ENCODE measurements at places on chromosomes 3 and 15.

GRCh38 chr3:192445770-192446644 lies 281.3 kb downstream of the FGF12 start:
- DNase-seq = no peak

DNA sequence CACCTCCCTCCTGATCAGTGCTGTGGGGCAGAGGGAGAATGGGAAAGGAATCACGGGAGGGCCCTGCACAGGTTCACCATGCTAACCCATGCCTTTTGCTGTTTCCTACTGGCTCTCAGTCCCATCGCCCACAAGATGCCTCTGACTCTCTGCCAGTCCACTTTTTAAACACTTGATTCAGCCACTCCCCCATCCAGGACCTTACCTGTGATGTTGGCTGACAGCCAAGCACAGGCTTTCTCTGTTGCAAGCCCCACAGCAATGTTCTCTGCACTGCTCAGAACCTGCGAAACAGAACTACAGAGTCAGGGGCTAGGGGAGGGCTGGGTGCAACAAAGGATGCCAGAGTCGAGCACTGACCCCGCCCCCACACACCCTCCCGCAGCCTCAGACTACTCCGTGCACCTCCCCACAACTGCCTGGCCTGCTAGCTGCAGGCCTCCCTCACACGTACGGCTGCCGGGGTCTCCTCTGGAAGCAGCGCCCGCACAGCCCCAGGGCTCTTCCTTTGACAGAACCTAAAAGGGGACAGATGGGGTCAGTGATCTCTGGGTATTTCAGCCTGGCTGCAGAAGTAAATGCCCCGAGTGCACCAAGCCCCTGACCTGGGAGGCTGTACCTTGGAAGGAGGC lies 9.1 kb downstream of the CDAN1 start:
- DNase-seq = no peak

DNA sequence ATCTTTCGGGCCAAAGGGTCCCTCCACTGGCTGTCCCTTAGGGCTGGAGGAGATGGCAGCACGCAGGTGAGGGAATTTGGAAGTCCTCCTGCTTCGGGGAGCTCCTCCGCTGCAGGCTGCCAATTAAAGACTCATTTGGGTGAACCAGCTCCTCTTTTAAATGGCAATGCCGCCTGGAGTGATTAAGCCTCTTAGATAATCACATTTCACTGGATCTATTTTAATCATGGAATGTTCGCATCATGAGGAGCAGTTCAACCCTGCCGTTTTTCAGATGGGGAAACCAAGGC lies 117.9 kb downstream of the LIPC start:
- DNase-seq = no peak

DNA sequence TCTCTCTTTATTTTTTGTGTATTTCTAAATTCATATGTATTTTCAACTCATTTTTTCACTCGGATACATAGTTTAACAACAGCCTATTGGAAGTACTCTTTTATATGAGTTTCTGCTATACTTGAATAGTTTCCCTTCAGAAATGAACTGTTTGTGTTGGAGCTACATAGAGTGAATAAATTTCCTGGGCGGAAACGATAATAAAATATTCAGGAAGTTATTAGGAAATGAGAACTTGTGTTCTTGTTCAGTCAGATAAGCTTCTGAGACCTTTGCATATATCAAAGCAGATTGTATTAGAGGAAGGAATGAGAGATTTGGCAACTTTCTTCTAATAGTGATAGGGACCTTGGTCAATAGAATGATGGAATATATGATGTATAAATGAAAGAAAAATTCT lies 27.3 kb downstream of the NEO1 start:
- no peak for DNase-seq

DNA sequence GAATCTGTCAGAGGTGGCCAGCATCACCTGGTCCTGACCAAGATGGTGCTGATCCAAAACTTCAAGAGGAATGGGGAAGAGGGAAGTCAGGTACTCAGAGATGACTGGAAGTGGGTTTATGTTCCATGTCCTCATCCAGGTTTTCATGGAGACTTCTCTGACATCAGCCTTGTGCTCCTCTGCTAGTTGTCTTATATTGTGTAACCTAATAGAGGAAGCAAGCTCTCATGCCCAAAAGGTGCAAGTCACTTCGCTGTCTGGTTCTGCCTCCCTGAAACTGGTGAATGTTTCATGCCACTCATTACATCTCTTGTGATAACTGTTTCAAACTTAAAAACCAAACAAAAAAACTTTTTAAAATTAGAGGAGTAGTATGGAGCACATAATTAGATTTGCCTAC lies 127.2 kb upstream of the MANF start:
- no peak for DNase-seq

DNA sequence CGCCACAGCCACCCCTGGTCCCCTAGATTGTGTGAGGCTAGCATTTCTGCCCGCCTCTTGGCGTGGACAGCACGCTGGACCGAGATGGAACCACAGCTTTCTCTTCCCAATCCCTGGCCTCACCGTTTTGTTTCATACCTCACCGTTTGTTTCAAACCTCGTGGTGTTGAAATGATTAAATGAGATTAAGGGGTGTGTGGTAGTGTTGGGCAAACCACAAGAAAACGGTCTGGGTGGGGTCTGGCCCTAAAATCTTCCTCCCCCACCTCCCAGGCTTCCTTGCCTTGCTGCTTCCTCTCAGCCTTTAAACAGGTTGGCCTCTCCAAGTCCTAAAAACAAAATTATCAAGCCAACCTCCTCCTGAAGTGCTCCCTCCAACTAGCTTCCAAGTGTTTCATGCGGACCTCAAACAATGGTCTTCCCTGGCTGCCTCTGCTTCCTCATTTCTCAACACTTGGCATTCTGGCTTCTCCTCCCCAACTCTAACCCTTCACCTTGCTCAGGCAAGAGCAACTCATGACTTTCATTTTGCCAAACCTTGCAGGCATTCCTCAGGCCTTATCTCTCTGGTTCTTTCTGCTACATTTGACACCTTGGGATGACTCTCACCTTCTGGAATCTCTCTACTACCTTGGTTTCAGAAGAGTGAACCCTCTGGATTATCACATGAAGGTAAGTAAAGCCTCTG lies 1.4 kb upstream of the ATP13A3 start:
- no peak for DNase-seq

DNA sequence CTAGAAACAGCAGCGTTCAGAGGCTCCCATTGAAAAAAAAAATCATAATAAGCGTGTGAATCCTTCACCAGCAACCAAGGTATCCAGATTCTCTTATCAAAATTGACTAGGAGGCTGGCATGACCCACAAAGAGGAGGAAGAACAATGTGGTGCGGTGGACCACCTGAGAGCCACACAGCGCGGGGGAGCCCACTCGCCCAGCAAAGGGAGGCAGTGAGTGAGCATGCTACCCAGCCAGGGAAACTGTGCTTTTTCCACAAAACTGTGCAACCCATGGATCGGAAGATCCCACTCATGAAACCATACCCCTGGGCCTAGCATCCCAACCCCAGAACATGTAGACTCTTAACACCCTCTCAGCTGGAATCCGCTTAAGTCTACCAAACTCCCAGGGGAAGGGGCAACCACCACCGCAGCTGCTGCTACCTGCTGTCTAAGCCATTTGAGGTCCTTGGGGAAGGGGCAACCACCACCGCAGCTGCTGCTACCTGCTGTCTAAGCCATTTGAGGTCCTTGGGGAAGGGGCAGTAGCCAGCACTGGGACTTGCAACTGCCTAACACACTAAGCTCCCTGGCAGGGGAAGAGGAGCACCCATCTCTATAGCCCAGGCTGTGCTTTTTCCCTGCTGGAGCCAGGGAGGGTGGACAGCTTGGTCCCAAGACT lies 102.8 kb upstream of the CLDN18 start:
- DNase-seq = no peak

GRCh38 chr3:73674280-73674679 lies 49.5 kb upstream of the PDZRN3 start:
- DNase-seq = no peak

DNA sequence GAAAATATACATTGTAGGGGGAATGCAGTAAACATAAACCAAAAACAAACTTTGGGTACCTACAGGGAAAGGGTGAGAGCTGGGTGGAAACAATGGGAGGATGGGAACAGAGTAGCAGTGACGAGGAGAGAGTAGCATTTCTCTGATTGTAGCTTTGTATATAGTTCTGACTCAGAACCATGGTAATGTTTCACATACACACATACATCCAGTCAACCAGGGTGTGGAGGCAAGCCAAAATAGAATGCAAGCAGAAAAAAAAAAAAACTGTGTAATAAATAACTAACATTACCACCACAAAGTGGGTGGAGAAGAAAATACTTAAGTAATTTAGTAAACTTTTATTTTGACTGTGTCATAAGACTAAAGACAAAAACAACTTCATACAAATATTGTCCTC lies 27.2 kb downstream of the BCL2A1 start:
- no peak for DNase-seq

DNA sequence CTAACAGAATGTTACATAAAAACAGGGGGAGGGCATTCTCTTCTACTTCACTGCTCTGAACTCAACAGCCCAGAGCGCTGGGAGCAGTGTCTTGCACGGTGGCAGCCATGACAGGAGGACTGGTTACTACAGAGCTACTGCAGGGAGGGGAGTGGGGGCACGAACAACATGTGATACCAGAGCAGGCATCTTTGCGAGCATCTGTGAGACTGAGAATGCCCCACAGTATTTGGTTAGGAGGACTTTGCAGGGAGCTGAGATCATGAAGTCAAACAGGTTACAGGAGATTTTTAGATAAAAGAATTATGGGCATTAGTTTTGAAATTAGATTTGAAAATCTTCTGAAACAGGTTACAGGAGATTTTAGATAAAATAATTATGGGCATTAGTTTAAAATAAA lies 58.8 kb upstream of the GOLGA8B start:
- peak; percentile 5 for DNase-seq

GRCh38 chr15:90808517-90809235 lies 59.7 kb upstream of the FURIN start:
- no peak for DNase-seq

DNA sequence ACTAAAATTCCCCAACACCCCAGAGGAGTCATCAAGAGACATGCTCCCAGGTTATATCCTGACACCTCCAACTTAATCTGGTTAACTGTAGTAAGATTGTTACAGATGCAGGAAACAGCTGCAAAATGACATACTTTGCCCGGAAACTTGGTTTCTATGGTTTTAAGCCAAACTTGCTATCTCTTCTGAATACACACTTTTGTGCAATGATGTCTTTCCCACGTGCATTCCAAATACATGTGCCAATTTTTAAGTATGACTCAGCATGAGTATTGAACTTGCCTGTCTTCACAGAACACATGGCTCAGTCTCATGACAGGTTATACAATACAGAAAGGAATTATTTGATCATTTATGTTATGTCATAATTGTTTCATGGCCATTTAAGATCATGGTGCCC lies 207.0 kb upstream of the DCBLD2 start:
- DNase-seq = no peak

GRCh38 chr3:133162670-133163305 lies 124.6 kb downstream of the TMEM108 start:
- no peak for DNase-seq

DNA sequence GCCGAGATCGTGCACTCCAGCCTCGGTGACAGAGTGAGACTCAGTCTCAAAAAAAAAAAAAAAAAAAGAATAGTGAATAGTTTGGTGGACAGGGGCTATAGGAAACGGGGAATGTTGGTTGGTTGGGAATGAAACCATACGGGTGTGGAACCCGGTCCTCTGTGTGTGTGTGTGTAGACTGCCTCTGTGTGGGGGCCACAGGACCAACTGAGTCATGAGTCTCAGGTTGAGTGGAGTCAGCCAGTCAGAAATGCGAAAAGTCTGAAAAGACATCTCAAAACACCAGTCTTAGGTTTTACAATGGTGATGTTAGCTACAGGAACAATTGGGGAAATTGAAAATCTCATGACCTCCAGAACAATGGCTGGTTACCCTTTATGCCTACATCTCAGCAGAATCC lies 44.5 kb downstream of the ZDHHC19 start:
- DNase-seq = no peak

GRCh38 chr3:141561426-141562034 lies 74.7 kb downstream of the RASA2 start:
- DNase-seq = peak; percentile 36

- DNase-seq = no peak
These were observed 229.6 kb downstream of the GBE1 start for GRCh38 chr3:81531846-81532245.

- DNase-seq = no peak
These were observed 44.6 kb downstream of the SH3BP5 start for GRCh38 chr3:15287565-15288330.

DNA sequence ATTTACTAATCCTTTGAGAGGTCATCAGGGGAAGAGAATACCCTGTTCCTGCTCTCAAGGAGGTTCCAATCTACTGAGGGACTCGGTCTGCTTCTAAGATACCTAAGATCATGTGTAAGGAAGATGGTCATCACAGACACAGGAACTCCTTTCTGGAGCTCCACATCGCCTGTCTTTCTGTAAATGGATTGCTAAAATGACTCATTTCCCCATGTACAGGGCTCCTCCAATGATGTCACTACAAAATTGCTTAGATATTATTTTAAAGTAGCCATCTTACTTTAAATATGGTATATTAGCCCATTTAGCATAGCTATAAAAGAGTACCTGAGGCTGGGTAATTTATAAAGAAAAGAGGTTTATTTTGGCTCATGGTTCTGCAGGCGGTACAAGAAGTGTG lies 206.1 kb upstream of the PROK2 start:
- DNase-seq = no peak

DNA sequence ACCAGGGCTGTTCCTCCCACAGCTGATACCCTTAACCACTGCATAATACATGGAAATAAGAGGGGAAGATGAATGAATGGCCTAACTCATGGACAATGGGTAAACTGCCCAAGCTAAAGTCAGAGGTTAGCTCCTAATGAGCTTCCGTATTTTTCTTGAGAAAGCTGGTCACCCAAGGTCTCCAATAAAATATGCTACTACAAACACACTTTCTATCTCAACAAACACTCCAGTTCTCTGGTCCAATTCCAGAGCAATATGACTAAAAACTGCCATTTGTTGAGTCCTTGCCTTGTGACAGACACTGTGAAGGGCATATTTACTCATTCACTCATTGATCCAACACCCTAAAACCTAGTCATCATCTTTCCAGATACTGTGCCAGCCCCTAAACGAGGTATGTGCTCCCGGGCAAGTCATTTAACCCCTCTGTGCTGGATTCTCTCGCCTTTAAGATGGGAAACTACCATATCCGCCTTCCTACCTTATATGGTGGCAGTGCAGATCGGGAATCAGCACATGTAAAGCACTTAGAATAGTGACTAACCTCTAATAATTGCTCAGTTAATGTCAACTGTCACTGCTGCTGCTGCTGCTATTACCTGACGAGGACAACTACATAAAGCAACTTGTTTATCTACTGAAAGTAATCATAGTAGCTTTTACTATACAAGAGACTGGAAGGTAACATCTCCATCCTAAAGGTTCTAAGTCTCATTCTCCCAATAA lies 89.1 kb downstream of the XXYLT1 start:
- DNase-seq = no peak

All from HEK293T (cell line).